ENCODE measurements at places on chromosomes 12 and 14.

DNA sequence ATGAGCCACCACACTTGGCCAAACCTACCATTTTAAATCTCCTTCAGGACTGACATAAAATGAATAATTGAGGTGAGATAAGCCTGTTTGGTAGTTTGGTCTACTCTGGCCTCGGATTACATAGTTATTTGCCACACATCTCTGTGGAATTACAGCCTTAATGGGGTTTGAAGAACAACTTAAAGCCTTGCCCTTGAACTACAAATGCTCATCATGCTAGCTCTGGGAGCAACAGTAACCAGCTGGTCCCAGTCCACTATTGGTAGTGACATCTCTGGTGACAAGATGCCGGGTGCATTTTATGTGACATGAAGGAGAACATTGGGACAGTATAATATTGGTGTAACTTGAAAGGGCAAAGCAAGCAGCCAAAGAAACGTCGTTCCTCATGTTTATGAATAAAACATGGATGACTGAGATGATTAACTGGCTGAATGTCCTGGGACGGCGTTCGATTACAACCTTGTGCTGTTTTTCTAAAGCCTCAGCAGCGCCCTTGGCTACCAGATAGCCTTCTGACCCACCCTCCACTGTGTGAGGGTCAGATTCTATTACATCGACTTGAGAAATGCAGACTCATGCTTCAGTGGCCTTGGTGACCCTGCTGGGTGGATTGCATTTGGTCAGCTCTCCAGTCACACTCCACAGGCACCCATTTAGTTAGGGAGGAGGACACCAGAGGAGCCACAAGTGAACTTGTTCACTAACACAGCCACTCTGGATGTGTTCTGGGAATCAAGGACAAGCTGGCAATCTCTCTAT is 41.5 kb downstream of the BEST3 start:
- DNase-seq, result no peak

- no peak for DNase-seq
Observed at GRCh38 chr12:92765871-92766270, 63.1 kb downstream of the PLEKHG7 start.

DNA sequence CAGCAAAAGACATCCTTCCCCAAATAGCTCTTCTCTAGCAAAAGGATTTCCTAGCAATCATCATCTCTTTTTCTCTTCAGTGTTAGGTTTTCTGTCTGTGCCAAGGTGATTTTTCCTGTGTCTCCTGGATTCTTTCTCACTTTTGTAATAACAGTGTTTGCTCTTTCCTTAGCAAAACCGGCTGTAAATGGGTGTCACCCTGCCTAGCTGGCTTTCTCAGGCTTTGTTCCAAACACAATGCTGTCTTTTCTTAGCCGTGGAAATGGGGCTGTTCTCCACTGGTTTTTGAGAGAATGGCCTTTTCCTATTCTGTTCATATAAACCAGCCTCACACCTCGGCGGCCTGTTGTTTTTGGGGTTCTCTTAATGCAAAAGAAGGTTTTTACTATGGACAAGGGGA is 21.9 kb downstream of the JDP2 start:
- DNase-seq, result no peak

DNA sequence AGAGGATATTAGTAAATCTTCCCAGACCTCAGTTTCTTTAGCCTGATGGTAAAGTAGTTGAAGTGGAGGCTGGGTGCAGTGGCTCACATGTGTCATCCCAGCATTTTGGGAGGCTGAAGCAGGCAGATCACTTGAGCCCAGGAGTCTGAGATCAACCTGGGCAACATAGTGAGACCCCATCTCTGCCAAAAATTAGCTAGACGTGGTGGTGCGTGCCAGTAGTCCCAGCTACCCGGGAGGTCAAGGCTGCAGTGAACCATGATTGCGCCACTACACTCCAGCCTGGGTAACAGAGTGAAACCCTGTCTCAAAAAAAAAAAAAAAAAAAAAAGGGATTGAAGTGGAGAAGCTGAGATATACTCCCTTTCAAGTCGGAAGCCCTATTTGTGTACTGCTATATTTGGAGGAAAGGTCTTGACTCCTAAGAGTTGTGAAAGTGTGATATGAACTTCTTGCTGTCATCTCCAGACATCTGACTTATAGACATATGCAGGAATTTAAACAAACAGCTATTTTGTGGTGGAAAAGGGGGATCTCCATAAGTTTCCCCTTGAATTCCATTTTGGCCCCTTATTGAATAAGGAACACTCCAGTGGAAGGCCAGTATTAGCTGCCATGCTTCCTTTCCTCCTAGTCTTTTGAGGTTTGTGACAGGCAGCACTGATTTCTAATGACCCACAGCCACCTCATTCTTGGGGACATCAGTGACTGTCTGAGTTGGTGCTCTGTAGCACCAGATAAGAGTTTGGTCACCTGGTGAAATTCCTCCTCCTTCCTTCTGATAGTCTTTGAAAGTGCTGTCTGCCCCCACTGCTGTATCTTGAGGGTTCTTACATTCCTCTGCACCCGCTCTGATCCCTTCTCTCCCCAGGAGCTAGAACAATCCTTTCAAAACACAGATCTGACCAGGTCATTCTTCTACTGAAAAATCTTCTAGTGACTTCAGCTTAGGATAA is 7.4 kb downstream of the ELK3 start:
- DNase-seq, result no peak

DNA sequence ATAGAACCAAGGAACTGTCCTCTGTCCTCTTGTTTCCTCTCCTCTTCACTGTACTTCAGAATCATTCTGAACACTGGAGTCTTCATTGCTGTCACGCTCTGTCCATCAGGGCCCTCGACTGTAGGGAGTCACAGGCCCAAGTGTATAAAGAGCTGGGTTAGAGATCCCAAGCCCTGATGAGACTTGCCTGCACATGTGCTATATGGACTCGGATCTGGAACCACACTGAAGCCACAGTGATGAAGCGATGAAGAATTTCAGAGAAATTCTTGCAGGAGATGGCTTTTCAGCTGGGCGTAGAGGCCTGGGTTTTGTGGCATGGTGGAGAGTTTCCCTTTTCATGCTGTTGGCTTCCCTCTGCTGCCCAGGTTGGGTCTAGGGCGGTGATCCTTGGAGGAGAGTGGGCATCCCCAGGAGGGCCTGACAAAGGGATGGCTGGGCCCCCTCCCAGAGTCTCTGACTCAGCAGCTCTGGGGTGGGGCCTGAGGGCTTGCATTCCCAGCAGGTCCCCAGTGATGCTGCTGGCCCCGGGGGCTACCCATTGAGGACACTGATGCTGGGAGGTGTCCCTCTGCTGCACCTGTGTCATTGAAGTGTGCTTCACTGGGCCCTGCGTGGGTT is 39.6 kb upstream of the YY1 start:
- no peak for DNase-seq

DNA sequence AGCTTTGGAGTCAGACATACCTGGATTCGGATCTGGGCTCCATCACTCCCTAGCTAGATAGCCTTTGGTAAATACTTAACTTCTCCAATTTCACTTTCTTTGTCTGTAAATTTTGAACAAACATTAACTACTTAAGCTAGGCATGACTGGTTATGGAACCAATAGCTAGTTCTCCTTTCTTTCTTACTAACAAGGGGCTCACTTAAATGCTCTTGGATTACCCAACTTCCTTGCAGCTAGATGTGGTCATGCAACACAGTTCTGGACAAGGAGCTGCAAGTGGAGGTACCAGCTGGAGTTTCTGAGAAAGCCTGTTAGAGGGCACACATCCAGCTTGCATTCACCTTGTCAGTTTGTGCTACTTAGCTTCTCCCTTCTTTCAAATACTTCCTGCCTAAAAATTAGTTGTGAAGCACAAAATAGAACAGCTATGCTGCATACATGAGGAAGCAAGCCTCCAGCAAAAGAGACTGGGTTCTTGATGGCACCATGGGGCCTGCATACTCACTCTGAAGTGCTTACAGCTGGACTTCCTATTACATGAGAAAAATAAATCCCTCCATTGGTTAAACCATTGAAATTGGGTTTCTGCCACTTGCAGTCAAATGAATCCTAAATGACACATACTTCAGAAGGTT is 210.1 kb upstream of the EEA1 start:
- DNase-seq, result no peak

DNA sequence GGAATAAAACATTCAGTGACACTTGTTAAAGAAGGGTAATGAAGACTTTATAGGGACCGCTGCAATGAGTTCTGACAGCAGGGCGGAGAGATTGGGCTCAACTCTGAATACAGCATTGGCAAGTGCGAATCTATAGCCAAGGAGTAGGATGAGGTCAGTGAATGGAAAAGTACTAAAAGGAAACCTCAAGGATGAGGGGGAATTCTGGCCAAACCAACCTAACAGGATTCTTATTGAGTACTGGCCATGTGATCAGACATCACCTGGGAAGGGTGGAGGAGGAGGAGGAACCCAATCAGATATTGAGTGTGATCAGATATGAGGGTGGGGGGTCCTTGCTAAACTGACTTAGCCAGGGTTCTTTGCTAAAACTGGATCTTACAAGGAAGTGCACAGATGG is 31.0 kb downstream of the DRAM1 start:
- no peak for DNase-seq
